ENCODE measurements at places on chromosomes 13 and 19. TPM values are rescaled to one million over a fixed set of nuclear protein-coding genes. Genes with fewer than 3 reads are reported as not detected.

- peak; percentile 8 for DNase-seq
These were observed 21.5 kb downstream of the CYP4F22 start for GRCh38 chr19:15529774-15530372.

- no peak for DNase-seq
These were observed 202.9 kb downstream of the SUCLA2 start for GRCh38 chr13:47798194-47798593.

DNA sequence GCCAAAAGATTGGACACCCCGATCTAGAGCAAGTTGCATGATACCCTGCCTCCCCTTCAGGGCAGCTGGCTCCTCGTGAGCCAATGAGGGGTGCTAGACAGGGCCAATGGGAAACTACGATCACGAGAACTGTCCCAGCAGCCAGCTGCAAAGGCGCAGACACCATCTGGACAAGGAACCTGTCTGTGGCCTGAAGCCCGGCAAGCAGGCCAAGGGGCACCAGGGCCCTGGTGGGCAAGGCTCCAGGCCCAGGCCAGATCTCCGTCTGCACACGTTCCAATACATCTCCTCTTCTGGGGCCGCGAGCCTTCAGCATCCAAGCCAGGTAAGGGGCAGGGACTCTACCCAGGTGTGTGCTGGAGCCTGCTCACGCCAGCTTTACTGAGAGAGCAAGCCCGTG, 20.2 kb downstream of the MED26 start:
- DNase-seq, result no peak

GRCh38 chr19:12880551-12881171, 588 bp downstream of the DNASE2 start:
- no peak for DNase-seq

GRCh38 chr13:39385154-39385553, 217.8 kb downstream of the LHFPL6 start:
- DNase-seq, result no peak

DNA sequence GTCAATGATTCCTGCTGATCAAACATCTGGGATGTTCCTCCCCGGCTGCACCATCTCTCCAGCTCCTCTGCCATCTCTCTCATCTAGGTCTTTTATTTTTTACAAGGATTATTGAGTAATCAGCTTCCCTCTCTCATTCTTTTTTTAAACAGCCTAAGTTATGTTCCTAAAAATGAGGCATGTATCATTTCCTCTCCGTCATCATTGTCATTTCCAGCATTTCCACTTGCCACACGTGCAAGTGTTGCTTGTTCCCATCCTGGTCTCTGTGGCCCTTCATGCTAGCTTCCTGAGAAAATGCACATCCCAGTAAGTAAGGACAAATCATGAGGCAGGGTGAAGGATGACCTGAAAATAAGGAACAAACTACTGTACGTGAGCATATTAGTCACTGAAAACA, 102.7 kb upstream of the POSTN start:
- DNase-seq, result peak; percentile 55

DNA sequence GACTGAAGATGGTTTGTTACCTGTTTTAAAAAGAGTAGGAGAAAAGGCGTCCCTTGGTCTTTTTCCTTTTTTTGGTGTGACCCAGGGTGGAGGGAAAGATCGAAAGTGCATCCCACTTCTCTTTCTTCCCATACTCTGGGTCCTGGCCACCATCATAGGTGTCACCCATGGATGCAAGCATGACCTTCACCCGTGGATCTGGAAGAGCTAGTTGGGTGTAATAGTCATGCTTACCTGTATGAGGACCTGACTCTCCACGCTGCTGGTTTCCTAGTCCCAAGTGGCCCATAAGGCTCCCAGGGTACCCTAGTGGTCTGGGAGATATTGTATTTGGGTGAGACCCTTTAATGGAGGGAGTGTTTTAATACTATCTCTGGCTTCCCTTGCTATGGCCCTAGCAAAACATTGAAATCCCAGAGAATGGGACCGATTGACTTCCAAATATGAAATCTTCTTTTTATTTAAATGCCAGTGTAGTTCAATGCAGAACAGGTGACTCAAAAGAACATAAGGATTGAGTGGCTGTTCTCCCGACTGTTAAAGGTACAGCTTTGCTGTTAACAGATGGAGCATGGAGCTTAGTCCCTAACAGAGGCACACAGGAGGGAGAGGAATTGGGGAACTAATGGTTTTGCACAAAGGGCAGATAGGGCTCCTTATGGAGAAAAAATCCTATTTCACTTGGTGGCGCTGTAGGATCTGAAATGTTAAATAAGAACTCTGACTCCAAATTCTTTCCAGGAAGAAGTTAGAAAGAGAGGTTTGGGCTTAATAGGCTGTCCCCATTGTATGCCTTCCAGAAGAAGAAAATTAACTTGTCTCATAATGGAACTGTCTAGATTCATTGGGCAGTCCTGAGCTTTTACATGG, 7.0 kb upstream of the ZNF550 start:
- DNase-seq, result peak; percentile 57

- peak; percentile 60 for DNase-seq
These were observed 1769.0 kb upstream of the PCDH20 start for GRCh38 chr13:63184693-63185092.

GRCh38 chr13:30791354-30792001, 56.1 kb downstream of the ALOX5AP start:
- no peak for DNase-seq

GRCh38 chr13:105089858-105090643, 1445.4 kb downstream of the EFNB2 start:
- no peak for DNase-seq

DNA sequence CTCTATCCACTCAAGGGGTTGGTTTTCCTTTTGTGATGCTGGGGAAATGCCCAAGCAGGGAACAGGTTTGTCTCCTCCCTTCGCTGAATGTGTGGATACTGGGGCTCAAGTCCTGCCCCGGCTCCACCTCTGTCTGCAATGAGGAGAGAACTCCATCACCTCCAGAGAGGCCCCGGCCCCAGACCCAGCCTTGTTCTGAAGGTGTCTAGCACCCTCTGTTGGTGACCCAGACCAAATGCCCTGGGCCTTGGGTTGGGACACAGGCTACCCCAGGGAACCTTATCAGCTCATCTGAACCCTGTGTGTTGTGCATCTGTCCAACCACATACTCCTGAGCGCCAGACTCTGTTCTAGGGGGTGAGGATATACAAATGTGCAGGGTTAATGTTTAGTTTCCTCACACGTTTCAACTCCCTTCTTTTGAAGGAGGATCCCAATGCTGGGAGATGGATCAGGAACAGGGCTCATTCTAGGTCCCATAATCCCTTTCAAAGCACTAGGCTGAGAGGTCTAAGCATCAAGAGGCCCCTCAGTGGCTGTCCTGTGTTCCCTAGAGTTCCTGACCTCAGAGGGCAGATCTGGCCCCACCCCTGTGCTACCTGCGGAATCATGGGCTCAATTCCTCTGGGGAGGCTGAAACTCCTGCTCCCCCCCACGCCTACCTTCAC, 112.5 kb upstream of the SLC7A1 start:
- peak; percentile 49 for DNase-seq

- peak; percentile 36 for DNase-seq
These were observed 2.5 kb upstream of the KEAP1 start for GRCh38 chr19:10505583-10506229.

DNA sequence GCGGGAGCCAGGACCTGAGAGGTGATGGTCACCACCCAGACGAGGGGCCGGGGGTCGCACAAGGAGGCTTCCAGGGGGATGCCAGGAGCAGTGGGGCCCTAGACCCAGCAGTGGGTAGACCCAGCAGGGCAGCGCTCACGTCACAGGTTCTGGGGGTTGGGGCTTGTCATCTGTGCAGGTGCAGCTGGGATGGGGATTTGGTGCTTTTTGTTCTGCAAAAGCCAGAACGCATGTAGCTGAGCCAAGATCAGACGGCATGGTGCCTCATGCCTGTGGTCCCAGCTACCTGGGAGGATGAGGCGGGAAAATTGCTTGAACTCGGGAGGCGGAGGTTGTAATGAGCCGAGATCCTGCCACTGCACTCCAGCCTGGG, 15.1 kb downstream of the CSNK1G2 start:
- DNase-seq, result no peak

DNA sequence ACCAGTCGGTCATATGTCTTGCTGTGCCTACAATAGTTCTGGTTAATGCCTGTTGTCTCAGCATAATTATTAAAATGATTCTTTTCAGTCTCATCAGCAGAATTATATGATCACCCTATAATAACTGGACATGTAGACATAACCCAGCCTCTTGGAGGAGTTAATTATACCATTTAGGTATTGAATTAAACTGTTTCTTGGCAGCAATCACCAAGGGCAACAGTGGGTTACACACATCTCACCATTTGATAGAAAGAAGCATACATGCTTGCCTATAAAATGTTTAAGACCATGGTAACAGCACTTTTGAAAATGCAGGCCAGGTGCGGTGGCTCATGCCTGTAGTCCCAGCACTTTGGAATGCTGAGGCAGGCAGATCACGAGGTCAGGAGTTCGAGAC, 184.6 kb downstream of the RGCC start:
- DNase-seq, result no peak

- no peak for DNase-seq
These were observed 640.8 kb downstream of the TBC1D4 start for GRCh38 chr13:74841123-74841522.

DNA sequence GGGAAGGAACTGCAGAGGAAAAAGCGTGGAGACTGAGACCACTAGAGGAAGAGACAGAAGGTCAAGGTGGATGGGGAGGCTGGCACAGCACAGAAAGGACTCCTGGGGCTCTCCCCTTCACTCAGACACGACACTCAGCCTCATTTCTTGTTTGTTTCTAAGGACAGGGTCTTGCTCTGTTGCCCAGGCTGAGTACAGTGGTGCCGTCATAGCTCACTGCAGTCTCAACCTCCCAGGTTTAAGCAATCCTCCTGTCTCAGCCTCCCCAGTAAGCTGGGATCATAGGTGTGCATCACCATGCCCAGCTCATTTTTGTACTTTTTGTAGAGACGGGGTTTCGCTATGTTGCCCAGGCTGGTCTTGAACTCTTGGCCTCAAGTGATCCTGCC, 11.4 kb upstream of the SEMA6B start:
- no peak for DNase-seq

GRCh38 chr19:49536921-49537462, 9.2 kb downstream of the RCN3 start:
- DNase-seq, result no peak

The TEX26 gene
- total RNA-seq, result not detected

The IGSF23 gene
- 5.4 TPM for total RNA-seq

The KIR3DL2 gene
- not detected for total RNA-seq

The MCF2L gene
- total RNA-seq, result 34.4 TPM

The ESD gene
- 146 TPM for total RNA-seq

The CEACAM19 gene
- total RNA-seq, result 6.9 TPM

The CD33 gene
- total RNA-seq, result not detected

The EDDM13 gene
- not detected for total RNA-seq

The ETV2 gene
- not detected for total RNA-seq

The NTN5 gene
- 0.08 TPM for total RNA-seq

The VAV1 gene
- total RNA-seq, result not detected

All from myocyte (in vitro differentiated cells).